ENCODE measurements at places on chromosomes 13 and 19. TPM values are rescaled to one million over a fixed set of nuclear protein-coding genes. Genes with fewer than 3 reads are reported as not detected.

The RXFP2 gene
- not detected for polyA plus RNA-seq

The TSKS gene
- polyA plus RNA-seq: not detected

The TMEM238 gene
- 0.75 TPM for polyA plus RNA-seq

The SEMA6B gene
- 1.9 TPM for polyA plus RNA-seq

The ADGRE1 gene
- polyA plus RNA-seq: 0.44 TPM

The SLC15A1 gene
- polyA plus RNA-seq: not detected

The ZNF443 gene
- polyA plus RNA-seq: 3.7 TPM

The RAB3A gene
- polyA plus RNA-seq: 2.2 TPM

The CLDN10 gene
- polyA plus RNA-seq: not detected

The NMRK2 gene
- polyA plus RNA-seq: 4.3 TPM

The CCNA1 gene
- polyA plus RNA-seq: 0.92 TPM

The DLL3 gene
- not detected for polyA plus RNA-seq

The KATNAL1 gene
- 1.4 TPM for polyA plus RNA-seq

GRCh38 chr13:72431981-72432682 is 295.3 kb downstream of the MZT1 start:
- H3K27ac ChIP-seq: no peak overlapping the region
- H3K4me3 ChIP-seq: no peak overlapping the region
- DNase-seq: no peak
- no peaks in the 10 kb centered on the region for H3K27me3 ChIP-seq

GRCh38 chr19:29596080-29596727 is 9.9 kb upstream of the POP4 start:
- DNase-seq: no peak
- H3K4me1 ChIP-seq: no peaks in the 10 kb centered on the region
- H3K27ac ChIP-seq: no peak overlapping the region
- no peak overlapping the region for H3K4me3 ChIP-seq
- H3K27me3 ChIP-seq: no peaks in the 10 kb centered on the region
- H3K36me3 ChIP-seq: no peaks in the 10 kb centered on the region

DNA sequence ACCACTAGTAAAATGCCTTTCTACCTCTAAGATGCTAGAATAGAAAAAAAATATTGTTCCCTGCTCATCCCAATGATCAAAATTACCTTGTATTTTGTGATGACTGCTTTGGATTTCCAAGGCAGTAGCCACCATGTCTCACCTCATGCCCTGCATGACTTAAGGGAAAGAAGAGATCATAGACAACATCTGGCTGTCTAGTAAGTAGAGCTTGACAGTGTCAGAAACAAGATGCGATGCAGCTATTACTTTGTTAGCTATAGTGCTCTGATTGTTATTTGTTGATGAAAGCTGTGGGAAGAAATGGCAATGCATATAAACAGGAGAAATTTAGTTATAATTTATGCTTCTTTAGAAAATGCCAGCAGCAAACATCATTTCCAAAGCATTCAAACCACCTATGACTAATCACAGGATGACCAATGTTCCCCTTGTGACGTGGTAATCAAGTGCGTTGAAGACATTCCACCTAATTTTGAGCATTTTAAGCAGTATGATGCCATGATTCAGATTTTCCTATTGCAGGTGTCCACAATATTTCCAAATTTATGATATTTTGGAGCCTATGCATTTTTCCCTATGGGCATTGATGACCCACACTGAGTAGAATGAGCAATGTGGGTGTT is 308.3 kb downstream of the KCNRG start:
- peaks cover 8% of the 10 kb centered on the region for H3K4me1 ChIP-seq
- H3K27ac ChIP-seq: no peak overlapping the region
- DNase-seq: no peak
- no peaks in the 10 kb centered on the region for H3K27me3 ChIP-seq
- no peaks in the 10 kb centered on the region for H3K36me3 ChIP-seq

GRCh38 chr19:28290963-28291657 is 921.8 kb downstream of the UQCRFS1 start:
- H3K4me3 ChIP-seq: no peak overlapping the region
- no peaks in the 10 kb centered on the region for H3K36me3 ChIP-seq
- H3K27ac ChIP-seq: no peak overlapping the region
- H3K4me1 ChIP-seq: no peaks in the 10 kb centered on the region
- no peak for DNase-seq

DNA sequence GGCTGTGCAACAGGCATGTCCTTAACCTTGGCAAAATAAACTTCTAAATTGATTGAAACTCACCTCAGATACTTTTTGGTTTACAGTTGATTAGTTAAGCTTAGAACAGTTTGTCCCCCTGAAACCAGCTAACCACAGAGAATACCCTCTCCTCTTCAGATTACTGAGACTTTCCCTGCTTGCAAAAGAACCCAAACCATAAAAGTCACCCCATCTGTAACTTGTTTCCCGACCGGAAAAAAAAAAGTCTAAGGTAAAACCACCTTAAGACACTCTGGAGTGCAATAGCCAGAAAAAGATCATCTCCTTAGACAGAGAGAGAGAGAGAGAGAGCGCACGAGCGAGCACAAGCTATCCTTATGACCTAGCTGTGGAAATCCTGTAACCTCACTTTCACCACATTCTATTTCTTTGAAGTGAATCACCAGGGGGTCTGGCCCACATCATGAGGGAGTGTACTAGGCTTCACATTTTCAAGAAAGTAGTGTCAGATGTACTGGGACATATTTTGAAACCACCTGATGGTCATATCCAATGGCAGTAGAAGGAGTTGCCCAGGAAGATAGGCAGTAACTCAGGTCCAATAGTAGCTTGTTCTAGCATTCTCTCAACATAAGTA is 11.1 kb upstream of the GTF2F2 start:
- no peaks in the 10 kb centered on the region for H3K36me3 ChIP-seq
- H3K4me1 ChIP-seq: no peaks in the 10 kb centered on the region
- H3K27ac ChIP-seq: no peak overlapping the region
- DNase-seq: no peak
- no peaks in the 10 kb centered on the region for H3K27me3 ChIP-seq
- H3K4me3 ChIP-seq: no peak overlapping the region

- DNase-seq: no peak
- H3K36me3 ChIP-seq: no peaks in the 10 kb centered on the region
- H3K27me3 ChIP-seq: no peaks in the 10 kb centered on the region
- no peak overlapping the region for H3K27ac ChIP-seq
- no peaks in the 10 kb centered on the region for H3K4me1 ChIP-seq
- H3K4me3 ChIP-seq: no peak overlapping the region
Observed at GRCh38 chr13:42484386-42484785, 89.6 kb upstream of the TNFSF11 start.

- H3K27ac ChIP-seq: peak overlapping the region; percentile 98
- H3K36me3 ChIP-seq: peaks cover 6% of the 10 kb centered on the region
- H3K4me3 ChIP-seq: peak overlapping the region; percentile 62
- no peaks in the 10 kb centered on the region for H3K27me3 ChIP-seq
Observed at GRCh38 chr19:11092181-11092538, 2.9 kb downstream of the LDLR start.

- H3K36me3 ChIP-seq: no peaks in the 10 kb centered on the region
- no peaks in the 10 kb centered on the region for H3K4me1 ChIP-seq
- no peaks in the 10 kb centered on the region for H3K27me3 ChIP-seq
- DNase-seq: no peak
- H3K4me3 ChIP-seq: no peak overlapping the region
Observed at GRCh38 chr13:105921711-105922110, 613.8 kb downstream of the EFNB2 start.

DNA sequence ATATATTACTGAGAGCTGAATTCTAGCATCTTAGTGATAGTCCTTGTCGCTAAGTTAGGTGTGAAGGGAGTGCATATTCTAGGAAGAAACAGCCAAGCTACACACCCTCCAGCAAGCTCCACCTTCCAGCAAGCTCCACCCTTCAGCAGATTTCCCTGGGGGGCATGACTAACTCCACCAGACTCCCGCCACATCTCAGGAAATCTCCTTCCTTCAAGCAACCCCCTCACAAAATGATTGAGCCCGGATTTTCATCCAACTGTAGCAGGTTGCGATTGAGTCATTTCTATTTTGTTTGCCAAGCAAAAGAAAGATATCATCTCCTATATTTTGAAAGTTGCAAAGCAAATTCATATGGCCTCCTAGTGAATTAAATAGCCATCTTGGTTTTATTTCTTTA is 162.1 kb upstream of the TMTC4 start:
- no peak overlapping the region for H3K4me3 ChIP-seq
- H3K27me3 ChIP-seq: no peaks in the 10 kb centered on the region
- no peak overlapping the region for H3K27ac ChIP-seq
- H3K4me1 ChIP-seq: no peaks in the 10 kb centered on the region

DNA sequence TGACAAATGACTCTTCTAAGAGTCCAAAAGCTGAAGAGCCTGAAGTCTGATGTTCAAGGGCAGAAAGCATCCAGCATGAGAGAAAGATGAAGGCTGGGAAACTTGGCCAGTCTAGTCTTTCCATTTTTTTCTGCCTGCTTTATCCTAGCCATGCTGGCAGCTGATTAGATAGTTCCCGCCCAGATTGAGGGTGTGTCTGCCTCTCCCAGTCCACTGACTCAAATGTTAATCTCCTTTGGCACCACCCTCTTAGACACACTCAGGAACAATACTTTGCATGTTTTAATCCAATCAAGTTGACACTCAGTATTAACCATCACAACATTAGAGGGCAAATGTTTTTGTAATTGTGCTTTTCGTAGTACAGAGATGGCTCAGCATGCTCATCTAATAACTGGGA is 267.5 kb upstream of the KLHL1 start:
- no peak overlapping the region for H3K4me3 ChIP-seq
- peak; percentile 30 for DNase-seq
- H3K36me3 ChIP-seq: no peaks in the 10 kb centered on the region
- H3K27ac ChIP-seq: no peak overlapping the region
- H3K27me3 ChIP-seq: no peaks in the 10 kb centered on the region

GRCh38 chr13:107600971-107601370 is 614.4 kb downstream of the LIG4 start:
- DNase-seq: no peak
- no peak overlapping the region for H3K27ac ChIP-seq
- H3K36me3 ChIP-seq: no peaks in the 10 kb centered on the region
- no peaks in the 10 kb centered on the region for H3K27me3 ChIP-seq

GRCh38 chr13:64529874-64530485 is 2700.2 kb downstream of the PCDH9 start:
- H3K4me1 ChIP-seq: no peaks in the 10 kb centered on the region
- peak; percentile 5 for DNase-seq
- no peak overlapping the region for H3K27ac ChIP-seq

GRCh38 chr19:17227798-17228367 is 1.9 kb downstream of the OCEL1 start:
- H3K27ac ChIP-seq: peak overlapping the region; percentile 93
- H3K27me3 ChIP-seq: no peaks in the 10 kb centered on the region

- no peak overlapping the region for H3K4me3 ChIP-seq
- no peaks in the 10 kb centered on the region for H3K27me3 ChIP-seq
- no peaks in the 10 kb centered on the region for H3K4me1 ChIP-seq
Observed at GRCh38 chr13:26686285-26686684, 74.3 kb downstream of the GPR12 start.

- peak overlapping the region; percentile 25 for H3K27ac ChIP-seq
- peaks cover 15% of the 10 kb centered on the region for H3K4me1 ChIP-seq
- peaks cover 7% of the 10 kb centered on the region for H3K36me3 ChIP-seq
- H3K27me3 ChIP-seq: no peaks in the 10 kb centered on the region
- H3K4me3 ChIP-seq: no peak overlapping the region
Observed at GRCh38 chr13:97319113-97319720, 97.1 kb downstream of the MBNL2 start.

GRCh38 chr19:24078680-24079079 is 8.3 kb upstream of the ZNF254 start:
- peaks cover 12% of the 10 kb centered on the region for H3K36me3 ChIP-seq
- H3K4me1 ChIP-seq: no peaks in the 10 kb centered on the region
- H3K27me3 ChIP-seq: no peaks in the 10 kb centered on the region
- DNase-seq: no peak
- H3K4me3 ChIP-seq: no peak overlapping the region

DNA sequence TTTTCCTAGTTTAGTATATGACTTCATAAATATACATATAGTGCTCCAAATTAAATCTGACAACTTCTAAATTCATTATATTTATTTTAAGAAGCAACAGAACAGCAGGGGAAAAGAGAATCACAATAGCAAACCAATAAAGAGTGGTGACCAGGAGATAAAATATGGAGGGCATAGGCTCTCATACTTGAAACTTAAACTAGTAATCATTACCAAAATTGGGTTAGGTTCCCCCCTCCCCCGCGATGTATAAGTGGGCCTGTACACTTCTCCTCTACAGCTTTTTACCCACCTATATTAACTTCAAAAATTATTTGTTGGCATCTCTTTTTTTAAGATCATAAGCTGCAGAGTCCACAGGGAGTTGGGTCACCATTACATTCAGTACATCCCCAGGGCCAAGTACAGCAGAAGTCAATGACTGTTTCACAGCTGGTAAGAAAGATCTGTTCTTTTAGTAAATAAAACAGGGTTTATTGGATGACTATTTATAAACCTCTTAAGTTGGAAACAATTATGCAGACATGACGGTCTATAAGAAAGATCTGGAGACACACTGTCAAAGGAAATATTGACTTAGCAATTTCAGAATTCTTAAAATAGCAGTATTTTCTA is 29.4 kb downstream of the KLF12 start:
- H3K4me3 ChIP-seq: no peak overlapping the region
- no peak for DNase-seq
- no peak overlapping the region for H3K27ac ChIP-seq
- H3K27me3 ChIP-seq: no peaks in the 10 kb centered on the region
- H3K36me3 ChIP-seq: no peaks in the 10 kb centered on the region

- H3K4me3 ChIP-seq: no peak overlapping the region
- no peak for DNase-seq
- H3K36me3 ChIP-seq: peaks cover 31% of the 10 kb centered on the region
- H3K27ac ChIP-seq: peak overlapping the region; percentile 79
Observed at GRCh38 chr19:4043401-4043800, 23.3 kb downstream of the ZBTB7A start.

- H3K27me3 ChIP-seq: no peaks in the 10 kb centered on the region
- H3K27ac ChIP-seq: no peak overlapping the region
- no peaks in the 10 kb centered on the region for H3K36me3 ChIP-seq
- no peak overlapping the region for H3K4me3 ChIP-seq
Observed at GRCh38 chr13:50679321-50679720, 164.2 kb downstream of the DLEU7 start.

DNA sequence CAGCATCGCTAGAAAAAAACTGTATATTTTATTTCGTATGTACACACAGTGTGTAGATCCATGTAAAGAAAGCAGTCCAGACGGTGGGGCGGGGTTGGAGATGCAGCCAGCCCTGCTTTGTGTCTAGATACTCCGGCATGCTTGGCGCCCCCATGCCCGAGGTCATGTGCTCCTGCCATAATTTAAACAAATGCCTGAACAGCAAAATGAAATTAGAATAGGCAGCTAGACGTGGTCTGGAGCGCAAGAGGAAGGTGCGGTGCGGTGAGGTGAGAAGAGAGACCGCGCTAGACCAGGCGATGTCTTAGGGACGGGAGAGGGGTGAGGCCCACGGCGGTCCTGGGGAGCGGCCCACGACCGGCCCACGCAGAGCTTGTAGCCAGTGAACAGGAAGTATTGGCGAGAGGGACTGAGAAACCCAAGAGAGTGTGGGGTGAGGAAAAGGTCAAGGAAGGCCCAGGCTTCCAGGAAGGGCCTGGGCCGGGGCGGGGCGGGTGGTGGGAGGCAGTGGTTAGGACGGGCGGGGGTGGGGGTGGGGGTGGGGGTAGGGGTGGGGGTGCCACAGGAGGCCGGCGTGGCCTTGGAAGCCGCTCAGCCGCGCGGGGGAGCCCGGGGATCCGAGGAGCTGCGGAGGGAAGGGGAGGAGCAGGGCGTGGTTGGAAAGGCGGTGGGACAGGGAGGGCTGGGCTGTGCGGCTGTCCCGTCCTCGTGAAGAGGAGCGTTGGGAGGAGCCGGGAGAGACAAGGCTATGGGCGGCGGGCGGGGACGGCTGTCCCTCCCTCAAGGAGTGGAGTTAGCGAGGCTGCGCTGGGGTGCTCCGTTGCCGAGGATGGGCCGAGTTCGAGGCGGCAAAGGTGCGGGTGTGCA is 254.7 kb upstream of the SGCG start:
- no peak for DNase-seq

All from stomach (tissue), 19 donors.